Stimulated activated naive CD4-positive, alpha-beta T cell (primary cell): ENCODE measurements at places on chromosomes 2 and 18.

DNA sequence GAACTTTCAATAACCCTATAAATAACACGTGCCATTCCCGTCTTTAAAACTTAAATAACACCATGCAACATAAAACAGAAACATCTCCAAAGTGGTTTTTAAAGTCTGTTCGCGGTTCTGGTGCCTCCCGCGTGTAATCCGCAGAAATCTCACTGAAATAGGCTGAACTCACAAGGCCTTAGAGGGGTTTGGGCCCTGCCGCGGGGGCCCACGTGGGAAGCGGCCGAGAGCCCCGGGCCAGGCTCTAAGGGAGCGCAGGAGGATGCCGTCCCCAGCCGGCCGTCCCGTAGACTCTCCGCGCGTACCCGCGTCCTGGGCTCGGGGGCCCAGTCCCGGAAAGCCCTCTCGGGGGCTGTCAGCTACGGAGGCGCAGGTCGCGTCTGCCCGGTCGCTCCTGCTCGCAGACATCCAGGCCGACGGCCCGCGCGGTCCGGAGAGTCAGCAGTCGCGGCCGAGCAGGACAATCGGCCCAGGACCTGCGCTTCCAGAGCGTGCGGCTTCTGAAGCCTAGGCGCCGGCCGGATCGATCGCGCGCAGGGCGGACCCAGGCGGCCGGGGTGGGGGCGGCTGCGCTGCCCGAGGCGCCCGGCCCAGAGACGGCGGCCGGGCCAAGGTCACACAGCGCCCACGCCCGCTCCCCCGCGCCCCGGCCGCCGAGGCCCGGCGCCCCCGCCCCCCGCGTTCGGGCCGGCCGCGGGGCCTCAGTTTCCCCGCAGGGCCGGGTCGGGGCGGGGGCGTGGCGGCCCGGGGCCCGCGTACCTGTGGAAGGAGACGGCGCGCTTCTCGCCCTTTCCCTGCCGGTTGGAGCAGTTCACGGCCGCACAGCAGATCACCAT lies 558 bp downstream of the THAP4 start:
- DNase-seq: peak; percentile 12

GRCh38 chr2:174518395-174518794 lies 31.6 kb upstream of the GPR155 start:
- DNase-seq: no peak

- DNase-seq: no peak
These were observed 22.1 kb downstream of the CENPA start for GRCh38 chr2:26807788-26808460.

GRCh38 chr2:153132418-153132817 lies 346.1 kb downstream of the RPRM start:
- DNase-seq: no peak

- no peak for DNase-seq
These were observed 115.3 kb downstream of the BCL2L11 start for GRCh38 chr2:111236025-111236424.

DNA sequence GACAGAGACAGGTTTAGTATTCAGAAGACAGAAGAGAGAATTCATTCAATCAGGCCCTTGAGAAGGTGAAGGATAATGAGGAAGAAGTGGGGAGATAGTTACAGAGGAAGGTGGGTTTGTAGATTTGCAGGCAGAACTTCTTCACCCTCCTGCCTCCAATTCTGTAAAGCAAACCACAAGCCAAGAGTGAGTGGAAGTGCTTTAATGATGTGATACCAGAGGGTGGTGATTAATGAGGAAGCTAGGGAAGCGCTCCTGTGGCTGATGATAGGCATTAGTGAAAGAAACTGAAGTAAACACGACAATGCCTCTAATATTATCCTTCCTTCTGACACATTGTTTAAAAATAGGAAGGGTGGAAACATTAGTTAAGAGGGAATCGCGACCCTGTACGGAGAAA lies 78.2 kb downstream of the CAPN13 start:
- no peak for DNase-seq

- DNase-seq: no peak
These were observed 32.9 kb downstream of the ITGB6 start for GRCh38 chr2:160167089-160167740.

GRCh38 chr18:13521418-13521817 lies 204.9 kb downstream of the FAM210A start:
- DNase-seq: no peak

- no peak for DNase-seq
These were observed 7.6 kb upstream of the CHRNA1 start for GRCh38 chr2:174771631-174772471.

DNA sequence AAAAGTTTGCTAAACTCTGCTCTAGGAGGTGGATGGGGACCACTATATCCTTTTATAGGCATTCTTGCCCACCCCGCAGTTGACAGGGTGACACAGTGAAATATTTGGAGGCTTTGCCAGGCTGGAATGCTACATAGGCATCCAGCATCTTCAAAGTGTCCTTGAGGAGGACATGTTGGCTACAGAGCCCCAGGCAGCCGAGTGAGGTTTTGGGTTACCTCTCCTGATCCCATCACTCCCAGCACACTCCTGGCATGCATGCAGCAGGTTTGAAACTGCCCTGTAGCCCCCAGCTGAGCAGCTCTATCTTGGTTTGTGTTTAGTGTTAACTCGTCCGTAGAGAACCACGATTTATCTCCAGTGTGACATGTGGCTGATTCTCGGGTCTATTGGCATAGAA lies 7.3 kb downstream of the FOSL2 start:
- no peak for DNase-seq

DNA sequence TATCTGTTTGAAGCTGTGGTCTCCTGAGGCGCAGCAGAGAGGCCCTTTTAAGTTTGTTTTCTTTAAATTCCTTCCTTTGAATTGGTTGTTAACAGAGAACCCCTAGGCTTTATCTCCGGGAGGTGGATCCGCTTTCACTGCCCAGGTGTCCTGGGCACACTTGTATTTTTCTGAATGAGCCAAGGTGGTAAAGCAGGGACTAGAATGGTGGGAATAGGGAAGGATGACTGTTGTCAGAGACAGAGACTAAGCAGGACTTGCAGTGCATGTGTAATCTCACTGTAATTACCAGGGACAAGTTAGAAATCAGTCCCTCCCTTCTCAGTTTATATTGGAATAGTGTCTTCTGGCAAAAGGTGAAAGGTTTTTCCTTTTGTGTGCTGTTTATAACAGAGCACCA lies 72.8 kb downstream of the PHLPP1 start:
- no peak for DNase-seq

GRCh38 chr2:85854166-85854509 lies 34.7 kb downstream of the ST3GAL5 start:
- DNase-seq: no peak

DNA sequence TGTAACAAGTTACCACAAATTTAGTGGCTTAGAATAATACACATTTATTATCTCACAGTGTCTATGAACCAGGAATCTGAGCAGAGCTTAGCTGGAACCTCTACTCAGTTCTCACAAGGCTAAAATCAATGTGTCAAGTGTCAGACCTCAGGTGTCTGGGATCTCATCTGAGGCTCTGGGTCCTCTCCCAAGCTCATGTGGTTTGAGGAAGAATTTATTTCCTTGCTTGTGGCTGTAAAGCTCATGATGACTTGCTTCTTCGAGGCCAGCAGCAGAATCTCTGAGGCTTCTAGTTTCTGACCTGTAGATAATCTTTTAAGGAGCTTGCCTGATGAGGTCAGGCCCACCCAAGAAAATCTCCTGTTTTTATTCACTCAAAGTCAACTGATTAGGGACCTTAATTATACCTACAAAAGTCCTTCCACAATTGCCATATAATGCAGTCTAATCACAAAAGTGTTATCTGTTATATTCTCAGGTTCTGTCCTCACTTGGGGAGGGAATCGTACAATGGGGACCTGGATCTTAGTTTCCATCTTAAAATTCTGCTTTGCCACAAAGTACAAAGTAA lies 14.3 kb downstream of the NCKAP5 start:
- no peak for DNase-seq

DNA sequence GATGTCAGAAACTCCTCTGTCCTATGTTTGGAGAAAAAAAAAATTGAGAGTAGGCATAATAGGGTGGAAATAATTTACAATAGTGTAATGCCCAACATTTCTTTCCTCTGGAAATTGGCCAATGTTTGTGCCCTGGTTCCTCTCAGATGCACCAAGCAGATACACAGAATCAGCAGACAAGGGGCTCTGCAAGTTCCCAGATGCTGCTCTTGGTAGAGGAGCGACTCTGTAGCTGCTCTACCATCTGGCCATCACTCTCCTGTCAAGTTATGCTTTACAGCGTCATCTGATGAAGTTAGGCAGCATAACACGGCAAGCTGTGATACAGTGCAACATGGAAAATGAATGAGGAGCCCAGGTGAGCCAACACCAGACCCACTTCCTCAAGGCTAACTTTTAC lies 1.6 kb downstream of the DYTN start:
- no peak for DNase-seq

GRCh38 chr18:65458871-65459270 lies 291.9 kb upstream of the CDH7 start:
- DNase-seq: no peak

GRCh38 chr2:157899125-157899839 lies 23.2 kb upstream of the ACVR1 start:
- DNase-seq: no peak

DNA sequence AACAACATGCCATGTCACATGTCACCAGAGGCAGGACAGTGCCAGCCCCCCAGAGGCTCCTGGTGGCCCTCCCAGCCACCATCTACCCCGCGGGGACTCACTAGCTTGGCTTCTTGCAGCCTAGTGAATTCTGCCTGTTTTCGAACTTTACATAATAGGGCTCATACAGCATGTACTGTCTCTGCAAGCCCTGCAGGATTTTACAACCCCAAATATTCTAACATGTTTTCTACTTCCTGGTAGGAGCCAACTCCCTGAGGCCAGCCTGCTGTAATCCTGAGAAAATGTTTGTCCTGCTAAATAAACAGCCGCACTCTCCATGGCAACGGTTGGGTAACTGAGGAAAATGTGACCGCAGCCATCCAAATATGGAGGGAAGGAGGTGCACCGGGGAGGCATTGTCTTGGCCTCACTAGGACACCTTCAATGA lies 2.7 kb downstream of the PER2 start:
- no peak for DNase-seq

GRCh38 chr2:11750422-11750821 lies 4.0 kb downstream of the LPIN1 start:
- peak; percentile 75 for DNase-seq

GRCh38 chr18:23135550-23136325 lies 453 bp downstream of the CABLES1 start:
- DNase-seq: peak; percentile 34

- no peak for DNase-seq
These were observed 34.3 kb upstream of the RALBP1 start for GRCh38 chr18:9441061-9441460.

DNA sequence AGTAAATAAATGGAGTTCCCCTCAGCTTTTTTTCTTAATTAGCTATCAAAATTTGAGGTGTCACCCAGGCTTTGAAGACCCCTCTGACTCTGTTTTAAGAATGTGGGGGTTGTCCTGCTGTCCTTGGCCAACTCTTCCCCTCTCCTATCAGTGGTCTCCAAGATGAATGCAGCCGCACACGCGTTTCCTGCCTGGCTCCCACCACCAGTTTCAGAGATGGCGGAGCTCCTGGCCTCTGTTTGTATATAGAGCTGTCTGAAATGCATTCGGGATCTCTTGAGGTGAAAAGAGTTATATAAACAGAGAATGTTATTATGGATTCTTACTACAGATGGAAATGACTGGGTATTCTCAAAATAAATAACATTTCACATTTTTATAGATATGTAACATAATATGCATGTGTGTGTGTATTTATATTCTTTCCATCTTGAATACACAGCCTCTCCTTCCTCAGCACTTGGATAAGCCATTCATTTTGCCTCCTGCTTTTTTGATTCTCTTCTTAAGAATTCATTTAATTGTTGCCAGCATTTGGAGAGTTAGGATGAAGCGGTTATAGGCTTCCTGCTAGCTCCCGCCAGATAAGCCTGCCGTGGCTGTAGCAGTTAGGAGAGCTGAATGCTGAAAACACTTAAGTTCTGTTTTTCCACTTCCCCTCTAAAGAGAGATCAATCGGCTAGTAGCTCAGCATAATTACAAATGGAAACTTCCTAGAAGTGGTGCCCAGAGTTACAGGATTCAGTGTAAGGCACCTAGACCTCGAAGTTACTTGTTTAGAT lies 659.3 kb upstream of the FANCL start:
- DNase-seq: no peak

DNA sequence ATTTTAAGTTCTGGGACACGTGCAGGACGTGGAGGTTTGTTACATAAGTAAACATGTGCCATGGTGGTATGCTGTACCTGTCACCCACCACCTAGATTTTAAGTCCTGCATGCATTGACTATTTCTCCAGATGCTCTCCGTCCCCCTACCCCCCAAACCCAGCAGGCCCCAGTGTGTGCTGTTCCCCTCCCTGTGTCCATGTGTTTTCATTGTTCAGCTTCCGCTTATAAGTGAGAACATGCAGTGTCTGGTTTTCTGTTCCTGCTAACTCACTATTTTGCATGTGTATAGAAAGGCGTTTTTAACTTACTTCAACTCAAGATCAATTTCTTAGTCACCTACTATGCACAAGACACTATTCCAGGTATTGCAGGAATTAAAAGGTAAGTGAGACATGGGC lies 128.0 kb downstream of the PLCL1 start:
- DNase-seq: no peak

GRCh38 chr2:227033471-227034148 lies 130.4 kb downstream of the COL4A4 start:
- DNase-seq: no peak

DNA sequence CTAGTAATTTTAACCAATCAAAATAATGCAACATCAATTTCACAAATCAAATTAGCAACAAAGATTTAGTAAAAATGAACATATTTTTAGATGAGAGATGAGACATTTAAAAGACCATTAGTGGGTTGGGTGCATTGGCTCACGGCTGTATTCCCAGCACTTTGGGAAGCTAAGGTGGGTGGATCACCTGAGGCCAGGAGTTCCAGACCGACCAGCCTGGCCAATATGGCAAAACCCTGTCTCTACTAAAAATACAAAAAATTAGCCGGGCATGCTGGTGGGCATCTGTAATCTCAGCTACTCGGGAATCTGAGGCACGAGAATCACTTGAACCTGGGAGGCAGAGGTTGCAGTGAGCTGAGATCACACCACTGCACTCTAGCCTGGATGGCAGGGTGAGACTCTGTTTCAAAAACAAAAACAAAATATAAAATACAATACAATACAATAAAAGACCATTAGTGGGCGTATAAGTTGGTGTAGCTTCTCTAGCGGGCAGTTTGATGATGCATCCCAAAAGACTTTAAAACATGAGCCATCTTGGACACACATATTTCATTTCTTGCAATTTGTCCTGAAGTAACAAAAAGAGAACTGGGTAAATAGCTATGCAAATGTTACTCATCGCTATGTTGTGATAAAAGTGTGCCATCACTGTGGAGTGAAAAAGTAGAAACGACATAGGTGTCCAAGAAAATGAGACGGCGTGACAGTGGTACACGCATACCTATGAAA lies 101.8 kb downstream of the COL6A3 start:
- DNase-seq: no peak

GRCh38 chr2:59250307-59250677 lies 1009.2 kb upstream of the FANCL start:
- DNase-seq: no peak

GRCh38 chr2:233689031-233689430 lies 3.7 kb upstream of the UGT1A6 start:
- DNase-seq: no peak
